NCI-H1092 (cell line): ENCODE measurements at places on chromosomes 5 and 9.

- DNase-seq = no peak
Observed at GRCh38 chr9:134863306-134863902, 17.2 kb upstream of the FCN2 start.

DNA sequence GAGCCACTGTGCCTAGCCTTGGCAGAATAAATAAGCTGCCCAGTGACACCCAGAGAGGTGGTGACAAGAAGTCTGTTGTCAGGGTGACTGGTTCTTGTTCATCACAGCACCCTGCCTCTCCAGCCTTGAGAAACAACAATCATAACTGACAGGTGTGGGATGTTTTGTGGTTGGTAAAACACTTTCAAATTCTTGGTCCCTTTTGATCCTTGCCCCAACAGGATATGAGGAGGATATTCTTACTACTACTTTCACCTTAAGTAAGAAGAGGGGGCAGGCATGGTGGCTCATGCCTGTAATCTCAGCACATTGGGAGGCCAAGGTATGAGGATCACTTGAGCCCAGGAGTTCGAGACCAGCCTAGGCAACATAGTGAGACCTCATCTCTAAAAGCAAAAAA, 14.2 kb upstream of the FRRS1L start:
- no peak for DNase-seq

- DNase-seq = no peak
Observed at GRCh38 chr9:85940275-85940831, 593 bp upstream of the NAA35 start.

DNA sequence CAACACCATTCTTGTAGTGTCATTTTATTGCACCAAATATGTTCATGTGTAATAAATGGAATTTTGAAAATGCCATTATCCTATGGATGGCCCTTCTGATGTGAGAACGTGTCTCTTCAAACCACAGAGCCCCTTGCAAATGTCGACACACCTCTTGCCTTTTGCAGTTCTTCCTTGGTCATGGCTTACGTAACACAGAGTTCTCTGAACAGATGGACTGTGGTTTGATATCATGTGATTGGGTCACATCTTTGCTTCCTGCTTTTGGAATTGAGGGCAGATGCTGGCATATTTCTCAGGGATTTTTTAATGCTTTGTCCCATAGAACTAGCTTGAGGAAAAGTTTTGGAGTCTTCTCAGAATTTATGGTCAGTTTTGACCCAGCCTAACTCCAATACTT, 4.6 kb downstream of the TGFBR1 start:
- no peak for DNase-seq

GRCh38 chr5:107570181-107570580, 100.6 kb downstream of the EFNA5 start:
- DNase-seq = peak; percentile 6

DNA sequence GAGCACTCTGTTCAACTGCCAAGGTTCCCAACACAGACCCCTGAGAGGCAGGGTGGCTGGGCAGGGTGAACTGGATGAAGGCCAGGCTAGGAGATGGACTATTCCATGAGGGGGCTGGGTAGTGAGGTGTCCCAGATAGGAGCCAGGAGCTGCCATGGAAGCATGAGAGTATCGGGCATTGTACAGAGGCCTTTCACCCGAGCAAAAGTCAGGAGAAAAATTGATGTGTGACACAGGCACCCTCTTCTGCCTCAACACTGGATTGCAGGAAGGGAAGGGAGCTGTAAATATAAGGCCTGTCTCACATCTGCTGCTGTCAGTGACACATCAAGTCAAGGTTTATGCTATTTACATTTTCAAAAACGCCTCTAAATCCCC, 74.6 kb downstream of the UBAP1 start:
- no peak for DNase-seq
